ENCODE measurements at places on chromosomes 7 and 10.

DNA sequence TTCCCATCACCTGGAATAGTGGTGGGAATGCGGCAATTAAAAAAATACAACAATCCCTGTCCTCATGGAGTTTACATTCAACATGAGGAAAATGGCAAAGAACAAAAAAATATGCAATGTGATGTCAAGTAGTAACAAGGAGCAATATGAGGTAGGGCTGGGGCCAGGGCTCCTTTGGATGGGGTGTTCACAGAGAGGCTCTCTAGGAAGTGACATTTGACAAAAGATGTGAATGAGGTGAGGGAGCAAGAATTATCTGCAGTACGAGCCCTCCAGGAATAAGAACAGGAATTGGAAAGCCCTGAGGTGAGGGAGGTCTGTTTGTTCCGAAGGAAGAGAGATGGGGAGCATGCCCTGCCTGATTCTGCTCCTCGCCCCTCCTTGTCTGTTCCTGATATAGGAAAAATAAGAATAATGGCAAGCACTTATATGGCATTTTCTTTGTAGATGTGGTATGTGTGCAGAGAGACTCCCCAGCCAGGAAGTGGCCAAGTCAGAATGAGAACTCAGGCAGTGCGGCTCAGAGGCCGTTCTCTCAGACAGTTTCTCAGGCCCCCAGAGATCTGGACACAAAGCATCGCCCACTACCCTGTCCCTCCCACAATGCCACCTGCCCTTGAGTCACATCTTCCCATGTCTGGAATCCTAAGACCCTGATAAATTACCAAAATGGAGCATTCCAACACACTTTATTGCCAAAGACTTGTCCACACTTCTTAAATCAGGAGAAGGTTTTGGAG, 105.6 kb downstream of the APBB1IP start:
- DNase-seq: no peak

- DNase-seq: peak; percentile 87
These were observed 2.5 kb upstream of the TMEM178B start for GRCh38 chr7:141071260-141071854.

GRCh38 chr7:5248201-5248885, 34.4 kb upstream of the SLC29A4 start:
- peak; percentile 66 for DNase-seq

- DNase-seq: no peak
These were observed 11.6 kb downstream of the OGDHL start for GRCh38 chr10:49750546-49750945.

DNA sequence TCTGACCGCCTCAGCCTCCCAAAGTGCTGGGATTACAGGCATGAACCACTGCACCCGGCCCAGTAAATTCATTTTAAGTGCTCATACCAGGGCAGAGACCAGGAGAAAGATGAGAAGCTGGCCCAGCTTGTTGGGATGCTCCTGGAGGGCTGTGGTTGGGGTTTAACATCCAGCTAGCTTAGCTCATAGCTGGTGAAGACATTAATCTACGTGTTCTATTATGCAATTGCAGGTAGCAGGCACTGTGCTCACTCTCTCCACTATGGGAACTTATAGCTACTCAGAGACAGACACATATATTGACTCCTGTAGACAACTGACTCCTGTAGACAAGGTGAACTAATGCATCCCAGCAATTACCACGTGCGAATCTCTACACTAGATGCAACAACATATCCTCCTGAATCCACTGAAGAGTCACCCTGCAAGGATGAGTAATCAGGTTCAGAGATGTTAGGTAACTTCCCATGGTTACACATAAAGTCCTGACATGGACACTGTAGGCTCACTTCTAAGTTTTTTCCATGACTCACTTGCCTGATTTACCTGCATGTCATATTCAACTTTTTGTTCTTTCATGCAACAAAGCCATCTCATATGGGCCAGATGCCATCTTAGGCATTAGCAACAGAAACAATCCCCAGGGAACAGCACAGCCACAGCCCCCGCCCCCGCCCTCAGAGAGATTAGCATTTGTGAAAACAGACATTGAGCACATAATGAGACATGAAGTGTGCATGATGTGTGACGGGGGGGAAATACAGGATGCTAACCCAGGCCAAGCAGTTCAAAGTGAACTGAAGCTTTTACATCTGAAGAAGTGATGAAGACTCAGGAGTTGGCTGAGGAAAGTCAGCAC, 37.2 kb downstream of the ERLIN1 start:
- no peak for DNase-seq

GRCh38 chr10:20004087-20004523, 187.9 kb downstream of the PLXDC2 start:
- DNase-seq: no peak

GRCh38 chr7:1140476-1141104, 19.4 kb downstream of the ZFAND2A start:
- DNase-seq: no peak

Data from NCI-H1694 (cell line).